ENCODE measurements at places on chromosomes 5 and 9. TPM values are rescaled to one million over a fixed set of nuclear protein-coding genes. Genes with fewer than 3 reads are reported as not detected.

Gene PIP5K1B
- not detected for polyA plus RNA-seq

Gene TCF7
- polyA plus RNA-seq: 2.3 TPM

Gene NOL8
- 13.2 TPM for polyA plus RNA-seq

Gene RASEF
- not detected for polyA plus RNA-seq

Gene GRM6
- not detected for polyA plus RNA-seq

Gene PCDHGA10
- 2.0 TPM for polyA plus RNA-seq

Gene UBE2QL1
- polyA plus RNA-seq: 0.84 TPM

Gene KCNV2
- polyA plus RNA-seq: not detected

Gene MARCHF11
- 1.7 TPM for polyA plus RNA-seq

Gene IL4
- polyA plus RNA-seq: not detected

Gene SYK
- not detected for polyA plus RNA-seq

Gene GAS1
- polyA plus RNA-seq: 38.9 TPM

Gene PLPPR1
- polyA plus RNA-seq: not detected

Gene PCDHA9
- 0.02 TPM for polyA plus RNA-seq

Gene SLC25A48
- polyA plus RNA-seq: 0.23 TPM

Gene SLC9A3
- 1.9 TPM for polyA plus RNA-seq

Gene KIF24
- 1.2 TPM for polyA plus RNA-seq

Gene FOXI1
- not detected for polyA plus RNA-seq

Gene NAIP
- polyA plus RNA-seq: 4.2 TPM

Gene FOXD4L4
- polyA plus RNA-seq: 0.13 TPM

Gene SOHLH1
- polyA plus RNA-seq: not detected

Gene GAPVD1
- polyA plus RNA-seq: 10.5 TPM

Gene HTR4
- not detected for polyA plus RNA-seq

Gene LECT2
- 0.60 TPM for polyA plus RNA-seq

Gene NR4A3
- 2.1 TPM for polyA plus RNA-seq

Gene DOLPP1
- 20.4 TPM for polyA plus RNA-seq

Gene CCL27
- 0.10 TPM for polyA plus RNA-seq

Gene OCLN
- polyA plus RNA-seq: 6.5 TPM

Gene FOXD4L5
- 0.05 TPM for polyA plus RNA-seq

Gene CTXN3
- polyA plus RNA-seq: not detected

Gene DMRT3
- polyA plus RNA-seq: not detected

All from SK-N-SH (cell line).